Stimulated activated CD8-positive, alpha-beta memory T cell treated with anti-CD3 and anti-CD28 coated beads, Interleukin-15, amount 100 ng/mL, for 48 hours (primary cell): ENCODE measurements at places on chromosomes 7 and 10.

DNA sequence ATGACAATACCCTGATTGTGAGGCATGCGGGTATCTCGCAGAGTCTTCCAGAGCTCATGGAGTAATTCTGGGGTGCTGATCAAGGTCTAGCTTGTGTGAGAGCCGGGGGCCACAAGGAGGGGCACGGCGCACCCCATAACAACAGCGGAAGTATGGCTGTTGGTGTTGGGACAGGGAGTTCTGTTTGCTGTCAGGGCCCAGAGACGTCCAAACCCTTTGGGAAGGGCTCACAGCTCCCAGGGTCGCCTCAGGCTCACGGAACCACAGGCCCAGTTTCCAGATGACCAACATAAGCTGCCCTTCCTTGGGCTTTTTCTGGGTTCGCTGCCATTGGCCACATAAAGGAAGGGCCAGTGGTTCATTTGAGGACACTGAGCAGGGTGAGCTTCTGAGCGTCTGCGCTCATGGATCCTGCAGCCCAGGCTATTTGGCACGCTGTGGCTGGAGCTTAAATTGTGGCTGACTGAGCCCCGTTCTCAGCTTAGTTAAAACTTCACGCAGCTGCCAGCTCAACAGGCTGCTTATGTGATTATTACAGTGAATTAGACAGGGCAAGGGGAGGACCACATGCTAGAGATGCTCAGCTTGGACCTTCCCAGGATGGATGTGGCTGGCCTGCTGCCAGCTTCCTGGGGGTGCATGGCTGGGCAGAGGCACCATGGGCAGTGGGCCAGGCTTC, 92.3 kb downstream of the DNAJB6 start:
- no peak for DNase-seq

- DNase-seq, result no peak
Measured at GRCh38 chr10:99685597-99685967, 26.3 kb downstream of the ENTPD7 start.

DNA sequence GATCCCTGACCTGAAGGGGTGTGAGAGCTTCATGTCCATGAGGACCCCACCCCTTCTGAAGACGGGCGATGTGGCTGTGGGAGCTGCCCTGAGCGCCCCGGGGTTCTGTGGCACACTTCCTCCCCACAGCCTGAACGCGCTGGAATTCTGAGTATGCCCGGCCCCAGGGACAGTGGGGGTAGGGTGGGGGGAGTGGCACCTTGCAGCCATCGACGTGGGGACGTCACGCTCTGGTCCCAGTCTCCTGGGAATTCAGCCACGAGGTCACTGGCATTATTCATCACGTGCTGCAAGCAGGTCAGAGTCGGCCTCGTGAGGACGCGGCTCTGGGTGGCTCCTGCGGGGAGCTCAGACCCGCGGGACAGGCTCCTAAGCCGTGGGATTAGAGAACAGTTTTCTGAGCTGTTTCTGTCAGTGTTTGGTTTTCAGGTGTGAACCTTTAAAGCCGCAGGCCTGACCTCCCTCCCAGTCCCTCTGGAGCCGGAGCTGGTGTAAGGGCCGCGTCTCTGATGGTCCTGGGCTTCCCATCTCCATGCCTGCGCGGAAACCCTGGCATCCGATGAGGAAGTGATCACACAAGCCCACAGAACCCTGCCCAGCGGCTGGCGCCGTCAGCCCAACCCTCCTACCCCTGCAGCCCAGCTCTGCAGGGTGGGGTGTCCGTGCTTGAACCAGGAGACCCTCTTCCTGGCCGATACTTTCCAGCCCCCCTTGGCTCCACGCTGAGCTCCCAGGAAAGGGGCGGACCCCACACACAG, 16.1 kb downstream of the GPR146 start:
- no peak for DNase-seq

DNA sequence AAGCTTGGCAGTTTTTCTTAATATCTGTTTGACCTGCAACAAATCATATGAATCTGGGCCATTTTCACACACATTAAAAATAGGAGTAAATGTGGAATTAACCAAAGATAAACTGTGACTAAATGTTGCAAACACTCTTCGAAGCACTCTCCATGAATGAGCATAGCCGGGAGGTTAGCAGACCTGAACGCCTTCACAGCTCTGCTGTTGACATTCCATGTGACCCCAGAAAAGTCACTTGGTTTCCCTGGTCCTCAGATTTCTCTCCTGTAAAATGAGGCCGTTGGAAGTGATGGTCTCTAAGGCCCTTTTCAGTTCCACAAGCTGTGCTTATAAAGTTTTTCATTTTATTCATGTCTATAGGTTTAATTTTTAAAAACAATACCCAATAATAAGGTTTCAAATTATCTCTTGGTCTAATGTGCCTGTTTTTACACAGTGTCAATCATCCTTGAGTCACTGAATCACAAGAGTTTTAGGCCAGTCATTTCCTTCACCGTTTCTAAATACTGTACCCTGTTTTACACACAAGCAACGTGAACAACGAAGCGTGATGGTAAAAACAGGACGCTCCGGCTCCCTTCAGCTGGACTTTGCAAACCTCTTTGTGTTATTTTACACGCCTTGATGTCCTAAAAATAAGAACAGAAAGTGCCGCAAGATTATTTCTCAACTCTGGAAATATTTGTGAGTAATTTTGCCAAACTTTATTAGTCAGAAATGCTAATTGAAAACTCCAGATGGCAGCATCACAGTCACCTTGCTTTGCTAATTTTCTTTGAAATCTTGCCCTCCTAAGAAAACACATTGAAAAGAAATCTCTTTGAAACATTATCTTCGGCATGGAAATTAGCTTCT, 38.6 kb upstream of the MET start:
- no peak for DNase-seq

GRCh38 chr7:115122388-115122787, 200.5 kb downstream of the MDFIC start:
- DNase-seq, result no peak

DNA sequence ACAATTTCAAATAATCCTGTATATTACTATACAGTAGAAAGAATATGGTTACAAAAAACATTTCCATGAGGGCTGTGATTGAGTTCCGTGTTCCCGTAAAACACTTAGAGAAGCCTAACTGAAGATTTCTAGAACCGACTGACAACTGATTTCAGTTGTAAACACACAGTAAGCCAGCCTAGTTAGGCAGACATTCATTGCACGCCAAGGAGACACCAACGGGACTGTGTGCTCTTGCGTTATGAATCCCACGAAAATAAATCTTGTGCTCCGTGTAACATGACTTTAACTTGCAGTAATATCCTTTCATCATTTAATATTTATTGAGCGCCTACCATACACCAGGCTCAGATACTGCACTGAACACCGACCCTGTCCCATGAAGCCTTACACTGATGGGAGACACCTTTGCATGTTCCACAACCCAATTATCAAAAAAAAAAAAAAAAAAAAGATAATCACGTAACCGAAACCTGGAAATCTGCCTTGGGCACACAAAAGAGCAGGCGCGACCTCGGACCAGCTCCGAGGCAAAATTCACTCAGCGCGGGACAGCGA, 420 bp upstream of the KLHL7 start:
- DNase-seq, result no peak

DNA sequence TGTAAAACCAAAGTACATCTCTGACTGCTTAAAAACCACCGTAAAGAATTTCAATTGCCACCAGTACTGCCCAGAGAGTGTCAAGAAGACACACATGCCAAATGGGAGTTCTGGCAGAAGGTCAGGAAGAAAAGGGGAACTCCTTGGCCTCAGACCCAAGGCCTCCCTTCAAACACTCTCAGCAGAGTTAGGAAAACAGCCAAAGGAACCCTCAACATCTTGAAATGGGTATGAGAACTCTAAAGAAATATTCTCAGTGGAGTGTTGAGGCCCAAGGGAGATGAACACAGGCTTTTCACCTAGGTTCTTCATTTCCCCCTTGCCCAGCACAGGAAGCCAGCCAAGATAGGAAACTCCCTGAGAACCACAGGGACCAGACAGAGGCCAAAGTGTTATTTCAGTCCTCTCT, 96.1 kb upstream of the ASAH2 start:
- no peak for DNase-seq

- DNase-seq, result no peak
Measured at GRCh38 chr10:90925079-90926029, 4.5 kb upstream of the ANKRD1 start.

GRCh38 chr7:155104913-155105312, 34.8 kb downstream of the HTR5A start:
- no peak for DNase-seq
